ENCODE measurements at places on chromosomes 12 and 14.
A peak's percentile ranks its signal among the peaks of the same experiment; 100 is the strongest.

- DNase-seq: no peak
These were observed 9.4 kb upstream of the GPR132 start for GRCh38 chr14:105074601-105075053.

DNA sequence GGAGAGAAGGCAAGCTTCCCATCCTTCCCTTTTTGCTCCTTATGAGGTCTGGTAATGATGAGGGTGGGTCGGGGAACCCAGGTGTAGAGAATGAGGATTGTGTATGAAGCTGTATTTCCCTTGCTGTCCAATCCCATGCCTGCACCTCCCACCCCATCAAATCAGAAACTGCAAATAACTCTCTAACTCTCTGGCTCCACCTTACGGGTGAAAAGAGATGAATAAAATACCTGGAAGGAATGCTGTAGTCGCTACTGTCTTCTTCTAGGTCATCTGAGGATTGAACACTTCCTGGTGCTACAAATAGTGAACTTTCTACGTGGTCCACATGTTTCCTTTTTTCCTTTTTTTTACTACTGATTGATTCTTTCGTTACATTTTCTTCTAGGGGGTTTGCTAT, 38.9 kb upstream of the DICER1 start:
- peak; percentile 40 for DNase-seq

DNA sequence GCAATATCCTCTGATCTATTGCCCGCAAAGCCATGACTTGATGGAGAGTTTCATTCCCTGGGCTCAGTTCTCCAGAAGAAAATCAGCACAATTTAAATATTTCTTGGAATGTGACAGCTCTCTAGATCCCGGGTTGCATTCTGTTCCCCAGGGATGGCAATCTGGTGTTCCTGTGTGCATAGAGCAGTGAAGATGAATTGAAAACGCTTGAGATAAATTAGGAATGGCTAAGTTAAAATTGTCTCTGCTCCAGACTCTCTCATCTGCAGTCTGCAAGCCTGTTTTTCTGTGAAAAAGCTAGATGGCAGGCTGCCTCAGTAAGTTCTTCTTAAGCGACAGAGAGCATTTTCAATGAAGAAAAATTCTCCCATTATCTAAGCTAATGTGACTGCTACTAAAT, 582.5 kb upstream of the MGAT4C start:
- DNase-seq: no peak

- no peak for DNase-seq
These were observed 1.3 kb downstream of the CDK4 start for GRCh38 chr12:57750561-57751431.

- peak; percentile 78 for DNase-seq
These were observed 26.3 kb upstream of the BCDIN3D start for GRCh38 chr12:49868952-49869815.

DNA sequence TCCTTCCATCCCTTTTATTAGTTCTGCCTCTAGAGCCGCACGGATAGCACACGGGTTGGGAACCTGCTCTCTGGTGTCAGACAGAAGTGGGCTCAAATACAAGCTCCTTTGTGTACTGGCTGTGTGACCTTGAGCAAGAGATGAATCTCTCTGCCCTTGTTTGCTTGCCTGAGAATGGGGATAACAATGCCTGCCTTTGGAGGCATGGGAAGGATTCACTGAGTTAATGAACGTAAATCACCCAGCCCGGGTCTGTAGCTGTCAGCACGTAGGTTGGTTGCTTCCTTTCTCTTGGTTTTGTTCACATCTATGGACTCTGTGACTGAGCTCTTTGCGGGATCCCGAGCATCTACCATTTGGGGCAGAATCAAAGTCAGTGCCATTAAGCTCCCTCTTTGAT, 79.3 kb upstream of the NRXN3 start:
- DNase-seq: no peak

- no peak for DNase-seq
These were observed 25.5 kb downstream of the CEP83 start for GRCh38 chr12:94434171-94434570.

DNA sequence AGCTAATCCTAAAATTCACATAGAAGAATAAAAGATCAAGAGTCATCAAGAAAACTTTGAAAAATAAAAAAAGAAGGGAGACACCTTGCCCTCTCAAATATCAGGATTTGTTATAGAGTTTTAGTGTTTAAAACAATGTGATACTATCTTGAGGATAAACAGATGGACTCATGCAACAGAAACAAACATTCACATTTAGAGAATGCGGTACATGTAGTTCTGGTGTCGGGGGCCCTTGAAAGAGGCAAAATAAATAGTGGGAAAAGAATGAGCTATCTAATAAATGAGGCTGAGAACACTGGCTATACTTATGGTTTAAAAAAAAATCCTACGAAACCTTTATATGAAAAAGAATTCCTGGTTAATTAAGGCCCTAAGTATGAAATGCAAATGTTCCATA, 127.7 kb downstream of the LLPH start:
- no peak for DNase-seq

- no peak for DNase-seq
These were observed 126.9 kb downstream of the SLC25A21 start for GRCh38 chr14:37045340-37046061.

- DNase-seq: no peak
These were observed 49.1 kb downstream of the AVPR1A start for GRCh38 chr12:63101920-63102319.

DNA sequence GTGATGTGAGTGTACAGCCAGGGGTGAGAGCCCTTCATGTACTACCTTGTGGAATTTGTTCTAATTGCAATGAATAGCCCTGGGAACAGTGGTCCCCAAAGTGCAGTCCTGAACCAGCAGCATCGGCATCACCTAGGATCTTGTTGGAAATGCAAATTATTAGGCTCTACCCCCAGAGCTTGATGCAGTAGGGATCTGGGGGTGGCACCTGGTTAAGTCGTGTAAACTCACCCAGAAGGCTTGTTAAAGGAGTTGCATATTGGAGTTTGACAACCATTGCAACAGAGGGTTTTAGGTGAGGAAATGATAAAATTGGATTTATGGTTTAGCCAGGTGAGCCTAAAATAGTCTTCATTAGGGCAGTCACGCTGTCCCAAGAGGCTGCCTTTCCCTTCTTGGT, 73.2 kb downstream of the PLEKHG3 start:
- DNase-seq: no peak

GRCh38 chr14:106417224-106418049, 891.1 kb downstream of the TMEM121 start:
- DNase-seq: peak; percentile 68

DNA sequence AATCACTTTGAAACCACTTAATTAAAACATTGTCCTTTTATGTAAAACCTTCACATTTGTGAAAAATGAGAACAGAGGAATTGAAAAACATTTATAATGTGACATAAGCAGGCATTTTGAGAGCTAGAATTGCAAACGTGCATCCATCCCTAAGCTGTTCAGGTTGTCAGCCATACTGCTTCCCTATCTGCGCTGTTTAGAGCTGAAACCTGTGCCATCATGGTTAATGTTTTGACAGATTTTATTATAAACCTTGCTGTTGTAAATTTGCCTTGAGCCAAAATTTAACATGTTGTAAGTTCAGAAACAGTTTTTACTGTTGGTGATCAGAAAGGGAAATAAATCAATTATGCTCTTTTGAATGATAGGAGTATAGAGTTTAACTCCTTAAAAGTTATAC, 31.9 kb downstream of the FOXA1 start:
- DNase-seq: no peak

- DNase-seq: no peak
These were observed 696.0 kb downstream of the C12orf50 start for GRCh38 chr12:87332987-87333726.

GRCh38 chr14:76329951-76330350, 46.0 kb upstream of the ESRRB start:
- DNase-seq: no peak

DNA sequence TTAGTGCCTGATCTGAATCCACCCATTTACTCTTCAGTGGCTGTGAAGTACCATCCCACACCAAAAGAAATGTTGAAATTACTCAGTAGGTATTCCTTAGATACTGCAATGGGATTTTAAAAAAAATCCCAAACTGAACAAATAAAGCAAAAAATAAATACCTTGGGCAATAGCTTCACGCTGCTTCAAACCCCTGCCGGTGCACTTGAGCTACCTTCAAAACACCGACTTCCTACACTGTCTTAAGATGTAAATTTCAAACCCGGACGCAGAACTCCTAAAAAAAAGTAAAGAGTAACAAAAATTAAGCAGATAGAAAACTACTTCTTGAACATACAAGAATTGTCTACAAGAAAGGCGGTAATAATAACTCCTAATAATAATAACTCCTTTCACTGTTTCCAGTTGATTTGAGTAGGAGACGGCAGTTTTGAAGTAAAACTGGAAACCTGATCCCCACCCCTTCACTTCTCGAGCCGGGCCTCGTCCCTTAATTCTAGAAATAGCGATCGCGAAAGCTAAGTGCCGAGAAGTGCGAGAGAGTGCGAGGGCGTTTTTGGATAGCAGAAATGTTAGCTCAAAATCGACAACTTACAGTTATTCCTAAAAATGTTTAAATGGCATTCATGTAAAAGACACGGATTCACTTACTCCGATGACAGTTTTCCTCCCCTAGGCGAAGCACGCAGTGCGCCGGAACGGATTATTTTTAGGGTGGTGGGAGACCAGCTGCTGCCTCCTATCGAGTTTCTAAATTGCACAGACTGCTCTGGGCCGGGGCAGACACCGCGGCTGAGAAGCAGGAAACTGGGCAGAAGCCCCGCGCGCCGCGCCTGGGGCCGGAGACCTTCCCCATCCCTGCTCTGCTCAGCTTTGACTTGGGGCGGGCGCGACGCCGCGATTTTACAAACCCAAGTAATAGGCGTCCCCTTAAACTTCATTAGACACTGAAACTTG, at the start of gene ABCC9:
Gene ABCC9, minus strand, starts transcription at position 878 of the 957 bp plus-strand sequence. CDS start 4,752 bp downstream, outside the sequence.
- peak; percentile 42 for DNase-seq

- DNase-seq: no peak
These were observed 60.9 kb downstream of the MAP1LC3B2 start for GRCh38 chr12:116620124-116620491.

- no peak for DNase-seq
These were observed 2.6 kb downstream of the ELK3 start for GRCh38 chr12:96196781-96197180.

DNA sequence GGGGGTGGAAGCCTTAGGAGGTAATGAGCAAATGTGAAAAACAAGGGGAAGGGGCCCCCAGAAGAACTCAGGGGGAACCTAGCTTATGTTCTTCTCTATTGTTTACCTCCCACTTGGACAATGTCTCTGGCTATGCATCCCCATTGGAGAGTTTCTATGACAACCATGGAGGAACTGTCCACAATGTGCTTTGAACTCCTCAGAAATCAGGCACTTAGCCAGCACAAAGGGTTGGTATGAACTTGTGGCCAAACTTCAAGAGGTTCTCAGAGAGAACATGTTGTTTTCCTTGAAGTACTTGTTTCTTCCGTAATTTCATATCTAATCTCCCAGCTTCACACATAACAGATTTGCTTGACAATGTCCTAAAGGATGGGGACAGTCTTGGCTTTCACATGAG, 202.8 kb upstream of the PELI2 start:
- no peak for DNase-seq

DNA sequence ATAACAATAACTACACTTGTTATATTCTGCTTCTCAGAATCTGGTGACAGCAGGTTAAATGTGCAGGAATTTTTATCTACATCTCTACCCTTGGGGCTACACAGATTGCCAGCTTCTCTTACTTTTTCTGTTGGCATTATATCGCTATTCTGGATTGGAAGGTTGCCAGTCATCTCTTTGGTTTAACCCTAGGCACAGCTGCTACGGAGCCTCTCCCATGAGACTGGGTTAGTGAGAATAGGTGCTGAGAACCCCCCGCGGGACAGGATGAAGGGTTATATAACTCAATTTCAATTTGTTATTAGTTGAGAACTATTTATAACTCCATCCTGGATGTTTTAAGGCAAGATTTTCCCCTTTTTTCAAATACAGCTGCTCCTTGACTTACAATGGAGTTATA, 73.1 kb downstream of the ACADS start:
- no peak for DNase-seq

- DNase-seq: no peak
These were observed 176.2 kb downstream of the PHLDA1 start for GRCh38 chr12:75855360-75855759.

DNA sequence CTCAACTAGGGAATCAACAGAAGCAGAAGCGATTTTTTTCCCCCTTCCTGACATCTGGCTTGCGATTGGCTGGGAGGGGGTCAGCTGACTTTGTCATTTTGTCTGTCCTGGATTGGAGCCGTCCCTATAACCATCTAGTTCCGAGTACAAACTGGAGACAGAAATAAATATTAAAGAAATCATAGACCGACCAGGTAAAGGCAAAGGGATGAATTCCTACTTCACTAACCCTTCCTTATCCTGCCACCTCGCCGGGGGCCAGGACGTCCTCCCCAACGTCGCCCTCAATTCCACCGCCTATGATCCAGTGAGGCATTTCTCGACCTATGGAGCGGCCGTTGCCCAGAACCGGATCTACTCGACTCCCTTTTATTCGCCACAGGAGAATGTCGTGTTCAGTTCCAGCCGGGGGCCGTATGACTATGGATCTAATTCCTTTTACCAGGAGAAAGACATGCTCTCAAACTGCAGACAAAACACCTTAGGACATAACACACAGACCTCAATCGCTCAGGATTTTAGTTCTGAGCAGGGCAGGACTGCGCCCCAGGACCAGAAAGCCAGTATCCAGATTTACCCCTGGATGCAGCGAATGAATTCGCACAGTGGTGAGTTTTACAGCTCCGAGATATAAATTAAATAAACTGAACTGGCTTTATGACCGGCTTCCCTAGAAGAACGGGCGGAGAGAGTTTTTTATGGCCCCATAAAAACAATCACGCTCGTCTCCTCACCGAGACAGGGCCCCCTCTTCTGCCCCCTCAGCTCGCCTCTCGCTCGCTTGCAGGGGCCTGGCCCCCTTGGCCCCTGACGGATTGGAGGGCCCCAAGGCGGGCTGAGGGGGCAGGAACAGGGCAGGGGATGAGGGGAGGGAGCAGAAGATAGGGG, at the start of gene HOXC6:
Gene HOXC6, plus strand, starts transcription at position 127 of the 888 bp plus-strand sequence. Its CDS starts 82 bp downstream, at position 209.
- DNase-seq: no peak

- no peak for DNase-seq
These were observed 9.1 kb downstream of the ULK1 start for GRCh38 chr12:131903270-131904255.

DNA sequence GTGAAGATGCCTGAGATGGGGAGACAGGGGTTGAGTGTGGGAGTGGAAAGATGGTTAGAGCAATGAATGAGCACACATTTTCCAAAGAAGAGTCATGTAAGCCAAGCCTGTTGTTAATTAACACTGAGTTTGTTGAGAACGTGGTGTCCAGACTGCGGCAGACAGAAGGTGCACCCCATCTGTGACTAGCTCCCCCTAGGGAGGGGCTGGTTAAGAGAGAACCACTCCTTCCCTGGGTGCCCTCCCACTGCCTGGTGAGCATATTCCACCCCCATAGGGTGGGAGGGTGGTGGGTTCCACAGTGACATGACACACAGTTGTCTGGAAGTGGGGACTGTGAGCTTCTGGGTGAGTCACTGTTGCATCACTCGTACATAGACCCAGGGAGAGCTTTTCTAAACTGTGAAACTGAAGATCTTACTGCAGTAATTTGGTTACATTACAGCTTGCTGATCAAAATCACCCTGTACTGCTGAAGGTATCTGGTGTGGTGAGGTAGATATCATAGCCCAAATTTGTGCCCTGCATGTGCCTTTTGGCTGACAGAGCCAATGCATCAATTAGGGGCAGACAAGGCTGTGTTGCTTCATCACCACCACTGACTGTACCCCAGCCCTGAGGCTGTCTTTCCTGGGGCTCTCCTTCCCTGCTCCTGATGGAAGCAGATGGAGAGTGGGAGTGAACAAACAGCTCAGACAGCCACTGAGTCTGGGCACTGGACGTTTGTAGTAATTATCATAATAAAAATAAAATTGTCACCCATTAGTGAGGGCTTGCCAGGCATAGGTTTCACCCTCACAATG, 150.9 kb downstream of the EMP1 start:
- no peak for DNase-seq
